ENCODE measurements at places on chromosomes 2 and 18.

- no peak for DNase-seq
These were observed 27.9 kb upstream of the ODC1 start for GRCh38 chr2:10475811-10476660.

DNA sequence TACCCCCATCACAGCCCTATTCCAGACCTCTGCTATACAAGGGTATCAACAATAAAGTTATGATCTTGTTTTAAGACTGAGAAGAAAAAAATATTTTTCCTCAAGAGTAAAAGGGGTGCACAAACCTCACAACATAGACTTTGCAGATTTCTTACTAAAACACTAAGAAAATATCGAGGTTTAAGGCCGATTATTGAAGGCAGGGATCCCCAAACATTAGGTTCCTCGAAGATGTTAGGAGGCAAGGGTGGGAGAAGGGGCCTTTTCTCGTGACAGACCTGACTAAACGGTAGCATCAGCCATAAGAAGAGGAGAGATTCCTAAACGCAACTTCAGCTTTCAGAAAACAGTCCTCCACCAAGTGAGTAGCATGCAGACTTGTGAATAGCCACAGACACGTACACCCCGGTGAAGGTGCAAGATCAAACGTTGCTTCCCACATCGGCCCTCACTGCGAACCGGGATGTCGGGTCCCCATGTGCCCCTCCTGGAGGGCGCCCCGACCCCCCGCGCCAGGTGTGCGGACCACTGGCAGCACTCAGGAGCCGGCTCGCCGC lies 678 bp downstream of the PIAS2 start:
- no peak for DNase-seq

DNA sequence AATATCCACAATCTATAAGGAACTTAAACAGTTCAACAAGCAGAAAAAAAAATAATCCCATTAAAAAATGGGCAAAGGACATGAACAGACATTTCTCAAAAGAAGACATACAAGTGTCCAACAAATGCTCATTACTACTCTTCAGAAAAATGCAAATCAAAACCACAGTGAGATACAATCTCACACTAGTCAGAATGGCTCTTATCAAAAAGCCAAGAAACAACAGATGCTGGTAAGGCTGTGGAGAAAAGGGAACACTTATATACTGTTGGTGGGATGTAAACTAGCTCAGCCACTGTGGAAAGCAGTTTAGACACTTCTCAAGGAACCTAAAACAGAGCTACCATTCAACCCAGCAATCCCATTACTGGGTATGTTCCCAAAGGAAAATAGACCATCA lies 7.2 kb upstream of the CRYGB start:
- no peak for DNase-seq

- no peak for DNase-seq
These were observed 228.4 kb upstream of the AGAP1 start for GRCh38 chr2:235265348-235265965.

DNA sequence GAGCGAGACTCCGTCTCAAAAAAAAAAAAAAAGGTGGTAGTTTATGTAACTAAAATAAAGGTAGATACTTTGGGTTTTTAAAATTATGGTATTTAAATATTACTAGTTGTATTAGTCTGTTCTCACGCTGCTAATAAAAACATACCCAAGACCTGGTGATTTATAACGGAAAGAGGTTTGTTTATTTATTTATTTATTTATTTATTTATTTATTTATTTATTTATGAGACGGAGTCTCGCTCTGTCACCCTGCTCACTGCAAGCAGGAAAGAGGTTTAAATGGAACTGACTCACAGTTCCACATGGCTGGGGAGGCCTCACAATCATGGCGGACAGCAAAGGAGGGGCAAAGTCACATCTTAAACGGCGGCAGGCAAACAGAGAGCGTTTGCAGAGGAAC lies 196.0 kb downstream of the CALCRL start:
- no peak for DNase-seq

GRCh38 chr2:105576440-105577241 lies 168.1 kb upstream of the NCK2 start:
- no peak for DNase-seq

DNA sequence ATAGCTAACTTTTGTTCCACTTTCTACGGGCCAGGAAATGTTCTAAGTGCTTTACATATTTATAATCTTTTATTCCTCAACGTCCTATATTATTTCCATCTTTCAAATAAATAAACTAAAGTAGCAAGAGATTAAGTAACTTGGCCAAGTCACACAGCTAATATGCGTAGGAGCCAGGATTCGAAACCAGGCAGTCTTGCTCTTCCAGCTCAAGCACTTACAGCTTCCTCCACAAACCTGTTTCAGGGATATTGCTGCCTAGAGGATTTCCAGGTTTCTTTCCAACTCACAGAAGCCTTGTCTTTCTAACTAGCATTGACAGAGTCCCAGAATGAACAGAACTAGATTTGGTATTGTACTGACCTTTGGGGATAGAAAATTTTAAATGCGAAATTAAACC lies 102.5 kb downstream of the FIGN start:
- DNase-seq, result no peak

DNA sequence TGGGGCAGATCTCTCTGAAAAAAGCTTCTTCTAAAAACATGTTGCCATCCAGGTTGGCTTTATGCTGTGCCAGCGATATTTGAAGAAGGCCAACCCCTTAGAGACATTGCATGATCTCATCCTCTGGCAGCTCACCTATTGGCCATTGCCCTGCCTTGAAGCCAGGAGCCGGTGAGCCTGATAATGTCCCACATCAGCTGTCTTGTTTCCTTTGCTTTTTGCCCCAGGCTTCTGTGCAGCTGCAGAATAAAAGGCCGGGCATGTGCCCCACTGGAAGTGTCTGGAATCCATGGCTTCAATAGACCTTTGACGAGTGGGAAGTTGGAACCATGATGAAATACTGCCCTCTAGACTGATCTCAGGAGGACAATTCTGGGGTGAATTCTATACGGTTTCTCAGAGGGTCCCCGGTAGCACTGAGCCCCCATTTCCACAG lies 523.5 kb upstream of the ZEB2 start:
- DNase-seq, result no peak

DNA sequence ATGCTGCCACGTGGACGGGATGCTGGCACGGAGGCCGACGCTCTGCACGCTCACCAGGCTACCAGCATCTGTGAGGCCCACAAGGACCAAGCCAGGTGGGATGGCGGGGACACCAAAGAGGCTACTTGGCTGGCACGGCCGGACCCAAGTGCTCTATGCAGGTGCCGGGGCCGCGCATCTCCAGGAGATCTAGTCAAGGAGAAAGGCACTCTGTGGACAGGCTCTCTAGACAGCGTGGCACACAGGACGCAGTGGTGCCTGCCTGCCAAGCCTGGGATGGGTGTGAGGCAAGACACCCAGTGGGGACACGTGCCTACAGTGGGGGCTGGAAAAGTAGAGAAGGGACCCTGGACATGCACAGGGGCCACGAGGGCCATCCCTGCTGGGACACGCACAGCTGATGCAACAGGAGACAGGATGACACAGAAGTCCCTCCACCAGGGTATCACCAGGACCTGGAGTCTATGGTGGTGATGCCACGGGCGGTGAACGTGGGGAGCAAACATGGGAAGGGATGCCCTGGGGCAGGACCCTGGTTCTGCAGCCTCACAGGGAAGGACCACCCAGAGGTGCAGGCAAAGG lies 28.5 kb downstream of the ZNF516 start:
- no peak for DNase-seq

DNA sequence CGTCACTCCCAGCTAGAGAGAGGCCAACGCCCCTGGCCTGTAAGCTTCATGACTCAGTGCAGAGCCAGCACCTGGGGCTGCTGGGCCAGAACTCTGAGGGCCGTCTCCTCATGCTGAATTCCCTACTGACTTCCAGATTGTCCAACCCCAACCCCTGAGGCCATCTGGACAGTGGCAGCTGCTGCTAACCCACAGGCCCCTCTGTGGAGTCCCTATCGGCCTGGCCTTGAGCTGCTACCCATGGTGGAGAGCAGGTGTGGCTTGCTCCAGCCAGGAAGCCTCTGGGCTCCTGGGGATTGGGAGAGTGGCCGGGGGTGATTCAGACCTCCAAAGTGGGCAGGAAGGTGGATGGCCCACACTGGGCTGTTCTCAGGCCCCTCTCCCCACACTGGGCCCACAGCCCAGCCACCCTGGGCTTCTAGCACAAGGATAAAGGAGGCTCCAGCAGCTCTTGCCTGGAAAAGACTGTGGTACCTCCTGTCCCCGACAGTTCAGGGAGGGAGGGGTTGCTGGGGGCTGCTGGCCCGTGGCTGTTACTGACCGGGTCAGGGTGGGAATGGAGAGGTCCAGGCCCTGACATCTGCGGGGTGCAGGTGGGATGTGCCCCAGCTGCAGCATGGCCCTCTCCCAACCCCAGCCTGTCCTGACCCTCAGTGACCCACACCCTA lies 8.2 kb downstream of the TEKT4 start:
- no peak for DNase-seq

GRCh38 chr2:44883356-44883755 lies 58.1 kb upstream of the SIX3 start:
- DNase-seq, result no peak

DNA sequence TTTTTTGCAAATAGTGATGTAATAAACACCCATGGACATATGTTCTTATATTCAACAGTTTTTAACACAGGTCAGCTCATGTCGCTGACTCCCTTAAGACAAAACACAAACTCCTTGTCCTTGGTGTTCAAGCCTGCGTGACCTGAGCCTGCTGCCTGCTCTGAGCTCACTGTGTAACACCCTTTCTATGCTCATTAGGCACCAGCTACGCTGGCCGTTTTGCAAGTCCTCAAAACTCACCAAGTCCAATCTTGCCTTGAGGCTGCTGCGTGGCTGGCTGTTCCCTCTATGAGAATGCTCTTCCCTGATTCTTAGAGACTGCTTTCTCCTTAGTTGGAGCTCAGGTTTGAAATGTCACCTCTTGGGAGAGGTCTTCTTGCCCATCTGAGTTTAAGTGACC lies 100.5 kb upstream of the GLI2 start:
- DNase-seq, result no peak

GRCh38 chr2:208012449-208012848 lies 12.9 kb downstream of the PLEKHM3 start:
- no peak for DNase-seq

DNA sequence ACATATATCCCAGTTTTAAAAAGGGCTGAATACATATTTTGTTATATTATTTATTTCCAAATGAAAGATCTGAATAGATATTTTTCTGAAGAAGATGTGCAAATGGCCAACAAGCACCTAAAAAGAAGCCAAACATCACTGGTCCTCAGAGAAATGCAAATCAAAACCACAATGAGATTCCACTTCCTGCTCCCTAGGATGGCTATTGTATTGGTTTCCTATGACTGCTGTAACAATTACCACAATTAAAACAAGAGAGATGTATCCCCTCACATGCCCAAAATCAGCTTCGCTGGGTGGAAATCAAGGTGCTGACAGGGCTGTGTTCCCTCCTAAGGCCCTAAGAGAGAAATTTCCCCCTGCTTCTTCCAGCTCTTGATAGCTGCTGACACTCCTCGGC lies 23.2 kb downstream of the ABCB11 start:
- no peak for DNase-seq

- DNase-seq, result no peak
These were observed 29.9 kb downstream of the HK2 start for GRCh38 chr2:74863802-74864248.

DNA sequence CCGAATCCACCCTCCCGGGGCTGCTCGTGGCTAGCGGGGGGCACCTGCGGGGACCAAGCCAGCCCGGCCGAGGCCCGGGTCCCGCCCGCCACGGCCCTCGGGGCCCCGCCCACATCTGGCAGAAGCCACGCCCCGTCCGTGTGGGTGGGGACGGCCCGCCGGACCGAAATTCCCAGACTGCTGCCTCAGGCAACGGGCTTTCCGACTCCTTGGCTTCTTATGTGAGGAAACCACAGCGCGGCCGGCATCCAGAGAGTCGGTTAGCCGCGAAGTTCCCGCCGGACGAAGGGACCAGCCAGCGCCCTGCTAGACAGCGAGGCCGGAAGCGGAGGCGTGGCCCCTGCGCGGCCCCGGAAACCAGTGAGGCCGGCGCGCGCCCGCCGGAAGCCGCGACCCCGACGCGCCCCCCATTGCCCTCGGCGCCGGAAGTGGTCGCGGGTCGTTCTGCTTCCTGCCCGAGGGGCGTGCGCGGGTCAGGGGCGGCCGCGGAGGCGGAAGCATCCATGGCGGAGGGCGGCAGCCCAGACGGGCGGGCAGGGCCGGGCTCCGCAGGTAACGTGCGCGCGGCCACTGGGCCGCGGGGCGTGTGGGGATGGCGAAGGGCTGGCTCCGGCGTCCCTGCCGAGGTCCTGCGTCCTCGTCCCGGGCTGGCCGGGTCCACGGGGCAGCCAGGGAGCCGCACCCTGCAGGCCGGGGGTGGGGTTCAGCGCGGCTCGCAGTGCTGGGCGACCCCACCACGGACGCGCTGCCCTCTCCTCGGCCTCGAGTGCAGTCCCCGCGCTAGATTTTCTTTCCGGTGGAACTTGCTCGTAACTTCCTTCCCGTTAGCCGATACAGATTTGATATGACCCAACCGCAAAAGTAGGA lies at the start of gene ASB1:
Gene ASB1 (plus strand): TSS at position 360 of the 867 bp plus-strand sequence. CDS start 144 bp downstream, at position 504.
- peak; percentile 73 for DNase-seq

DNA sequence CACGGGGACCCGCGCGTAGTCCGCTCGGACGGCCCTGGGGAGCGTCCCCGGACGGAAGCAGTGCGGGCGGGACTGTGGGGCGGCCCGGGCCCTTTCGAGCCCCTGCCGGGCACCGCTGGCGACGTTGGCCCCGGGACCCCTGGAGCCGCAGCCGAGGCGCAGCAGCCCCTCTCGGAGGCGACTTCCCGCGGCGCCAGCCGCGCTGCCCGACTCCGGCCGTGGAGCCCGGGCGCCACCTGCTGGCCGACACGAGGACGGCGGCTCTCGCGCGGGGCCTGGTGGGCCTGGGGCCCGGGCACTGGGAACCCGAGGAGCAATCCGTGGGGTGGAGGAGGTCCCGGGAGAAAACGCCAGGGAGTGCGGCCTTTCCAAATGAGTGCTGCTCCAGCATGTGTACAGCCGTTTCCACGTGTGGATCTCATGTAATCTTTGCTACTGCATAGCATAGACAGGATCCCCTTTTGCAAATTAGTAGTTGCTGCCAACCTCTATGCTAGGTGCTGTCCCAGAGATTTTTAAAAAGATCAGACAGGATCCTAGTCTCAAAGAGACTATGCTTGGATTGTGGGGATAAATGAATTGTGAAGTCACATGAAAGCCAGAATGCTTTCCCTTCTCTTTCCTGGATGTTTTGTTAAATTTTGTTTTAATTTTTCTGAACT lies 4.0 kb downstream of the ID2 start:
- DNase-seq, result peak; percentile 88

DNA sequence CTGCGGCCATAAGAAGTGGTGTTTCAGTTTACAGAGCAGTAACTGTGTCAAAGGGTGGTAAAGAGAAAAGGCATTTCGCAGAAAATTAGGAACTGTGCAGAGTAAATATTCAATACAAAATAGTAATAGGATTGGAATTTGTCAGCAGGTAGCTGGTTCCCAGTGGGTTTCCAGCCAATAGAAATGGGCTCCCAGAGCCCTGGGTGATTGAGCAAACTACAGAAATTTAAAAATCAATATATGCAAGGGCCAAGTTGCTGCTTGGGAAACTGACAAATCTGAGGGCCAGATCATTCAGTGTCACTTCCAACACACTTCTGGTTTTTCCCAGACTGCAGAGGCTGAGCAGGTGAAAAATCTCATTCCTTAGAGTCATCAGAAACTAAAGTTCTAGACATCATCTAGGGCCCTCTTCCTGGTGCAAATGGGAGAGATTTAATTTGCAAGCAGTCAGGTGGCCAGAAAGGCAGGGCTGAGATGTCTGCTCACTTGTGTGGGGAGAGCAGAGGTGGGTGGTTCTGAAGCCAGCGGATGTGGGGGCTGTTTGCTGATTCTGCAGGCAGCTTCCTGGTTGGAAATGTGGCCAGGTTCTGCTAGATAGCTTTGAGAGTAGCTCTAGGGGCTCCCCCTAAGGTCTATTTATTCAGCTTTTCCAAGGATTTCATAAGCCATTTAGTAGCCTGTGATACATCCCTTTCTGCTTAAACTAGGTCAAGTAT lies 182.4 kb downstream of the NCK2 start:
- DNase-seq, result no peak
